HFFc6 (cell line): ENCODE measurements at places on chromosomes 16 and 17.

GRCh38 chr16:28062847-28063521 lies 530 bp downstream of the GSG1L start:
- peaks cover 5% of the 10 kb centered on the region for H3K4me1 ChIP-seq
- no peak overlapping the region for H3K4me3 ChIP-seq
- peaks cover 45% of the 10 kb centered on the region for H3K27me3 ChIP-seq
- H3K36me3 ChIP-seq = no peaks in the 10 kb centered on the region
- DNase-seq = no peak

DNA sequence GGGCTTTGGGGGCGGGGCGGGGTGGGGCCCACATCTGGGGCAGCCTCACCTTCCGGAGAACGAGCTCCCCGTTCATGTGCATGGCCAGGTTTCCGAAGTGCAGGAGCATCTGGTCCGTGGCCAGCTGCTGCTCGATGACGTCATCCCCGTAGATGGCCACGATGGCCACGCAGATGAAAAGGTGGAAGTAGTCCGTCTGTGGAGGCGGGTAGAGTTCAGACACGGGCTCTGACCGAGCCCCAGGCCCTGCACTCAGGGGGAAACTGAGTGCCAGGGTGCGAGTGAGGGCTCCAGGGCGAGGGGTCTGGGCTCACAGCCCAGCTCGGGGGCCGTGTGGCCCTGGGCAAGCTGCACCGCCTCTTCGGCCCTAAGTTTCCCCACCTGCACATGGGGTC lies 93.7 kb downstream of the TBC1D16 start:
- H3K4me3 ChIP-seq = no peak overlapping the region
- H3K36me3 ChIP-seq = peaks cover 14% of the 10 kb centered on the region
- H3K4me1 ChIP-seq = peaks cover 9% of the 10 kb centered on the region
- no peak overlapping the region for H3K27ac ChIP-seq
- no peak for DNase-seq

DNA sequence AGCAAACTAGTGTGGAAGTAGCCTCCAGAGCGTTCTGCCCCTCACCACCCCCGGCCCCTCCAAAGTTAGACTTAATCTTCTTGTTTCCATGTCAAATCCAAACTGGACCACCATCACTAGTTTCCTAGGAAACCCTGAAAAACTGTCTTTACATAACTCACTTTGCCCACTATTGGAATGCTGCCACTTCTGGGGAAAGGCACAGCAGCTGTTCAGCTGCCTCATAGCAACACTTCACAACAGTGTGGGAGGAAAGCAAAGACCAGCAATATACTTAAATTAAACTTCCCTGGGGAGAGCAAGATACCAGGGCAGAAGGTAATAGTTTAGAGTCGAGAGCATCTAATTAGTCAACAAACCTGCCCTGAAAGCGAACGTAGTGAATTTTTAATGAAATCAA lies 452.2 kb downstream of the KCNJ2 start:
- DNase-seq = no peak
- H3K4me3 ChIP-seq = peak overlapping the region; percentile 23; the same call in 1 of the 2 replicates
- no peaks in the 10 kb centered on the region for H3K27me3 ChIP-seq
- no peaks in the 10 kb centered on the region for H3K4me1 ChIP-seq

DNA sequence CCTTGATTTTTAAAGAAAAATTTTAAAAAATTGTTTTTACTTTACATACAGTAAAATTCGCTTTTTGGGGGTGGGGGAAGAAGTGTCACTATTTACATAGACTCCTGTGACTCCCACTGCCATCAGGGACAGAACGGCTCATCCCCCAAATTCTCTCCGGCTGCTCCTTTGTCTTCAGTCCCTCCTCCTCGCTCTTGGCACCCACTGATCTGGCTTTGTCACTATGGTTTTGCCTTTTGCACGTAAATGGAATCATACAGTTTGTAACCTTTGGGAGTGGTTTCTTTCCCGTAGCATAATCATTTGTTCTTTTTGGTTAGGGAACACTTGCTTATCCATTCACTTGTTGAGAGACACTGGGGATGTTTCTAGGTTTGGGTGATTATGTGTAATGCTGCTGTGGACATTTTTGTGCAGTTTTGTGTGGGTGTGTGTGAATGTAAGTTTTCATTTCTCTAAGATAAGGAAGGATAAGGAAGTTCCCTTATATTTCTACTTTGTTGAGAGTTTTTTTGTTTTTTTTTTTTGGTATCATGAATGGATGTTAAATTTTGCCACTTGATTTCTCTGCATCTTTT lies 27.4 kb downstream of the RAB11FIP4 start:
- DNase-seq = no peak
- no peak overlapping the region for H3K4me3 ChIP-seq
- no peak overlapping the region for H3K27ac ChIP-seq
- H3K27me3 ChIP-seq = peaks cover 33% of the 10 kb centered on the region
- H3K4me1 ChIP-seq = peaks cover 6% of the 10 kb centered on the region
